Hindlimb muscle (tissue), 1 donor: ENCODE measurements at places on chromosomes 1 and 21. TPM values are rescaled to one million over a fixed set of nuclear protein-coding genes. Genes with fewer than 3 reads are reported as not detected.

- no peak for DNase-seq
Measured at GRCh38 chr1:204445860-204446412, 34.3 kb upstream of the PPP1R15B start.

GRCh38 chr1:247357781-247358211, 26.1 kb upstream of the ZNF496 start:
- DNase-seq, result no peak

GRCh38 chr1:183871601-183872000, 66.7 kb downstream of the RGL1 start:
- no peak for DNase-seq

DNA sequence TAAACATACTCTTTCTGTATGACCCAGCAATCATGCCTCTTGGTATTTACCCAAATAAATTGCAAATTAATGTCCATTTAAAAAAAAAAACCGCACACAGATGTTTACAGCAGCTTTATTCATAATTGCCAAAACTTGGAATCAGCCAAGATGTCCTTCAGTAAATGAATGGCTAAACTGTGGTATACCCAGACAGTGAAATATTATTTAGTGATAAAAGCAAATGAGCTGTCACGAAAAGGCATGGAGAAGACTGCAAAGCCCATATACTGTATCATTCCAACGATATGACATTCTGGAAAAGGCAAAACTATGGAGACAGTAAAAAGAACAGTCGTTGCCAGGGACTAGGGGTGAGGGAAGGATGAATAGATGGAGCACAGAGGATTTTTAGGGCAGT, 77.0 kb upstream of the FAM20B start:
- no peak for DNase-seq

DNA sequence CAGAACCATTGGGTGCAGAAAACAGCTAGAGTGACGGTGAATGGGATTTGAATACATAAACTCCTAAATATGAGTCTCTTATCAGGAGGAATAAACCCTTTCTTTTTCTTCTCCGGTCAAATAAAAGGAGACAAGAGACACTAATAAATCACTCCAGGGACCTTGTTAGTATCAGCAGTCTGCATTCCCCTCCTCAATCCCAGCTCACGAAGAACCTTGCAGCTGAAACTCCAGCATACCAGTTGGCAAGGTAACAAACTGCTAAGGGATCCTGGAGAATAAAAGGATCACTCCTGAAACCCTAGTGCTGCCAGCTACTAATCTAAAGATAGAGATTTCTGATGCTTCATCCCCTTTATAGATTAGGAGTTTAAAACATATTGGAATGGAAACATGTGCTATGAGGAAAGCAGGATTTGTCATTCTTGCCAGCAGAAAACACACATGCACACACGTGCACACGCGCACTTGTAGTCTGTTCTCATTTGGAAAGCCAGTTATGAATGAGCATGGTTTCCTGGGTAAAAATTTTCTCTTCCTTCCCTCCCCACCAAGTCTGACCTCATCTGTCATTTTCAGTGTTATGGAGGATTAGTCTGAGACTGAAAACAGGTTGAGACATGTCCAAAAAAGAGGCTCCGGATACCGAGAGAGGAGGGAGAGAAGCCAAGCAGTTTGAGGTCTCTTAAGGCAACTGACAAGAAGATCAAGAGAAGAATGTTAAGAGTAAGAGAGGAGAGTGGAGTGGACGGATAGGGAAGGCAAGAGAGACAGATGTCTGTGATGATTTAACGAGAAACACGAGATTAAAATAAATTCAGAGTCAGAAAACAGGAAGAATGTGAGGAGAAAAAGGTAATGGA, 10.9 kb downstream of the IER5 start:
- DNase-seq, result no peak

NLRP3 gene
- 1.8 TPM for polyA plus RNA-seq

DNA sequence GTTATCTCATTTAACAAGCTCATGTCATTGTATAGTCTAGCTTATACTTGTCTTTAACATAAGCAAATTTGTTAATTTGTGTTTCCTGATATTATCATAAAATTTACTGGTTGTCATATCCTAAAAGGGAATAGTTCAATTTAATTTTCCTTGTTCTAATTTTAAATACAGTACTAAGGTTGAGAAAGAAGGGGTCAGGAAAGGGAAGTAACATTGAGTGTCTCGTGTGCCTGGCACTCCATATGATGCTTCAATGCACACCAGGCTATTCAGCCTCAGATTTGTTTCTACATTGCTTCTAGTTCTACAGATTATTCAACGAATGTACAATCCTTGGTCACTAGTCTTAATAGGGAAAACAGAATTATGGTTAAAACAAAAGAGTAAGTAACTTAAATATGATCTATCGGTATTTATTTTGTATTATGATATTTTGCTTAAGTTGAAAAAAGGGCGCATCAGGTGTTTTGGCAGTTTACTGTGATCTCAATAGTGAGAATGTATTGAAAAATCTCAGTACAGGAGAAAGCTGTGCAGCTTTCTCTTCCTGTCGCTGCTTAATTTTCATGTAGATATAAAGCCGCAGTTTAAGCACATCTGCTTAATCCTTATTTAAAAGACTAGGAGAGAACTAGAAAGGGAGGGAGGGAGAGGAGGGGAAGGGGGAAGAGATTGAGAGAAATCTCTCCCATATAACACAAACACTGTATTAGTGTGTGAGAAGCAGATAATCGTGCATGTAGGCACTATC, 13.0 kb downstream of the PTPRC start:
- DNase-seq, result no peak

DNA sequence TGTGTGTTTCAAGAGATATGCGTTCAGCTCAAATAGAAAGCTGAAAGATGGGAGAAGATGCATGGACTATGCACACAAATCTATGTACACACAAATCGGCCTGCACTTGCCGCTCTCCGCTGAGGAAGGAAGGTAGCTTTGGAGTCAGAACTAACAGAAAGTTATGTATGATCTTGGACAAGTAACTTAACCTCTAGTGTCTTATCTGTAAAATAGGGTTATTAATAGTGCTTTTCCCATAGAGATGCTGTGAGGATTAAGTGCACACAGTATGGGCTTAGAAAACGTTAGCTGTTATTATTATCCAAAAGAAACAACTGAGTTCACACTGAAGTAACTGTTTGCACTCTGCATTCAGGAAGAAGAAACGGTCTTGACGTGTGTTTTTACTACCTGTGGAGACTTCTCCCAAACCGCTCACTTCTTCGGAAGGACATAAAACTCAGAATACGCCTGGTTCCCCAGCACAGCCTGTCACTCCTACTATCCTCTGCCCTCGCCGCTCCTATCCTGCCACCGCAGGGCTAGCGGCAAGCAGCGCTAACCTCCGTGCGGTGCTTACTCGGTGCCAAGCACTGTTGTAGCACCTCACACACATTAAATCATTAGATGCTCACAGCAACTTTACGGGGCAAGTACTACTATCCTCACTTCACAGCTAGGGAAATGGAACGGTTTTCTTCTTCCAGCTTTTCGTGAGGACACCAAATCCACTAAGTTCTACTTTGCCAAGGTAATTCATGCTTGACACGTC, 1.3 kb downstream of the TGFBR3 start:
- DNase-seq, result peak; percentile 45

DNA sequence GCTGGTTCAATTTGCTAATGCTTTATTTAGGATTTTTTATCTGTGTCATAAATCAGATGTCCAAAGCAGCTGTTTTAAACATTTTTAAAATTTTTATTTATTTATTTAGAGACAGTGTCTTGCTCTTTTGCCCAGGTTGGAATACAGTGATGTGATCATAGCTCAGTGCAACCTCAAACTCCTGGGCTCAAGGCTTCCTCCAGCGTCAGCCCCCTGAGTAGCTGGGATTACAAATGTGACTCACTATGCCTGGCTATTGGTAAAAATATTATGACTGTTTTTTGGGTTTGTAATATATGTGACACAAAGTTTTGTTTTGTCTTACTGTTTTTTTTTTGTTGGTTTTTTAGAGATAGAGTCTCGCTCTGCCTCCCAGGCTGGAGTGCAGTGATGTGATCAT, 11.8 kb downstream of the ZBED6 start:
- DNase-seq, result no peak

GRCh38 chr1:15640667-15641066, 23.4 kb downstream of the DDI2 start:
- no peak for DNase-seq

PDPN gene
- 29.8 TPM for polyA plus RNA-seq

DNA sequence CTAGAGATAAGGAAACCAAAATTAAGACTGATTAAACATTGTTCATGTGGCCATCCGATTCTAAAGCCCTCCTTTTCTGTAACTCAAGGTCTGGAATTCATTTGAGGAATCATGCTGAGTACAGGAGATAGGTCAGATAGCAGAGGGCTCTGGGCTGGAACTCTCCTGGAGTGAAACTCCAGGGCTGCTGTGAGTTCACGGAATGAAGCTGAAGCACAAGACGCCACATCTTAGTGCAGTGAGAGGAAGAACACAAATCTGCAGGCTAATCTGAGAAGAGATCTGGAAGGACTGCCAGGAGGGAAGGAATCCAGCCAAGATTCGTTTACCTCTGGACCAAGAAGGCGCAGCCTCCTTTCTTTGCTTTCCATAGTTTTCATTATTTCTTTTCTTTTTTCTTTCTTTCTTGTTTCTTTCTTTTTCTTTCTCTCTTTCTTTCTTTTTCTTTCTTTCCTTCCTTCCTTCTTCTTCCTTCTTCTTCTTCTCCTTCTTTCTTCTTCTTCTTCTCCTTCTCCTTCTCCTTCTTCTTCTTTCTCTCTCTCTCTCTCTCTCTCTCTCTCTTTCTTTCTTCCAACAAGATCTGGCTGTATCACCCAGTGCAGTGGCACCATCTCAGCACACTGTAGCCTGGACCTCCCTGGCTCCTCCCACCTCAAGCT, 74.8 kb upstream of the ATP1B1 start:
- DNase-seq, result peak; percentile 80

GRCh38 chr1:5649795-5650194, 342.4 kb downstream of the NPHP4 start:
- DNase-seq, result no peak

NR1I3 gene
- 1.1 TPM for polyA plus RNA-seq

DNA sequence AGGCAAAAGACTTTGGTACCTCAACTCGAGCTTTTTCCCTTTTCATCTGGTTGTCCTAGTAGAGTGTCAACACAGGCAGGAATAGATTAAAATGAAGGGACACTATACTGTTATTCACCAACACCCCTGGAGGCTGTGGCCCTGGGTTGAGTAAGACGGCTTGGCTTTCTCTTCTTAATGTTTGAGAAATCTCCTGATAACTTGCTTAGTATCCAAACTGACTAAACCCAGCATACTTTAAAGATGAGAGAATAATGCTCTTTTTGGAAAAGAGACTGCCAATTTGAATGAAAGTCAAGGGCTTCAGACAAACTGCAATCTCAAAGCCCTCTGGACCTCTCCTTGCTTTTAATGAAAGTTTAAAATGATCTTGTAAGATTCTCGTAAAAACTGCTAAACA, 2.6 kb upstream of the SLC30A1 start:
- DNase-seq, result no peak

DNA sequence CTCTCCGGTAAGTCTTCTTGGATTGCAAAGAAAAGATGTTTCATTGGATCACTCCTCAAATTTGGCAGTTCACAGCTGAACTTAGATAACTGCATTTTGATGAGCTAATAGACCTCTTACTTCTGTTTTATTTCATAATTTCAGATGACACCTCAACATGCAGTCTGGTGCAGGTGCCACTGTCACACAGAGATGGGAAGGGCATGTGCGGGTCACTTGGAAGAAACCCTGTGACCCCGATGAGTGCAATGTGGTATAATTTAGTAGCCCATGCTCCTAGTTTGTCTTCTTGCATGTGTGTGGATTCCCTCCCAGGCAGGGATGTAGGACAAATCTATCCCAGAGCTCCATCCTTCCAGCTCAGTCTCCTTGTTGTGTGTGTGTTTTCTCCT, 481 bp upstream of the SLAMF1 start:
- DNase-seq, result no peak
